ENCODE measurements at places on chromosomes 11 and 22.

DNA sequence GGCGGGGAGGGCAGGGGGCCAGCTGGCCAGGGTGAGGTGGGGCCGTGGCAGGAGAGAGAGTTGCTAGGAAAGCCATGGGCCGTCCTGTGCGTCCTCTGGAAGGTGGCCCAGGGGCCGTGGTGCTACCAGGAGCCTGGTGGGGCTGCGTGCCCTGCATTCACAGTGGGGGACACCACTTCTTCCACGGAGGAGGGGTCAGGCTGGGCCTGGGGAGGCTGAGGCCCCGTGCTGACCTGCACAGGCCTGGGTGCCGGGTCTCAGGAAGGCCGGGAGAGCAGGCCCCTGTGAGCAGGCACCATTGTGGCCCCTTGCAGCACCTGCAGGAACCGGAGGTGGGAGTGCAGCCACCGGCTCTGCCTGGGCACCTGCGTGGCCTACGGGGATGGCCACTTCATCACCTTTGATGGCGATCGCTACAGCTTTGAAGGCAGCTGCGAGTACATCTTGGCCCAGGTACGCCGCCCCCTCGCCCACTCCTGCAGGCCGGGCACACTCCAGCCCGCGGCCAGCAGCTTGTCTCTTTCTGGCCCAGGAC lies 12.0 kb downstream of the MUC5B start:
- DNase-seq, result peak; percentile 66

GRCh38 chr11:47355283-47356128 lies 3.0 kb upstream of the MYBPC3 start:
- peak; percentile 92 for DNase-seq

- DNase-seq, result no peak
Observed at GRCh38 chr11:73189723-73190556, 28.1 kb upstream of the P2RY2 start.

DNA sequence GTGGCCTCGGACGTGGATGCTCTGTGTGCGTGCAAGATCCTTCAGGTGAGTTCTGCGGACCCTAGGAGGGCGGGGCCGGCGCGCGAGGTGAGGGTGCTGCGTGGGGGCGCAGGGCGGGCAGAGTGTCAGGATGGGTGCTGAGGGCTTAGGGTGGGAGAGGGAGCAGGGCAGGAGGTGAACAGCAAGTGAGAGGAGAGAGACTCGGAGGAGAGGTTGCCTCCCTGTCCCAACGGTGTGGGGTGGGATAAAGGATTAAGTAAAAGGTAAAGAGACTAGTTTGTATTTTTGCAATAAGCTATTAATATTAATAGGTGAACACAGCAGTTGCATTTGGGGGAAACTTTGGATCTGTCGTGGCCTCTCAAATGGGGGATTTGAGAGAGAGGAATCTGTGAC lies 451 bp downstream of the CDC45 start:
- DNase-seq, result no peak

- no peak for DNase-seq
Observed at GRCh38 chr11:65262381-65262680, 569 bp downstream of the POLA2 start.

- no peak for DNase-seq
Observed at GRCh38 chr11:133936136-133936535, 20.6 kb downstream of the IGSF9B start.

DNA sequence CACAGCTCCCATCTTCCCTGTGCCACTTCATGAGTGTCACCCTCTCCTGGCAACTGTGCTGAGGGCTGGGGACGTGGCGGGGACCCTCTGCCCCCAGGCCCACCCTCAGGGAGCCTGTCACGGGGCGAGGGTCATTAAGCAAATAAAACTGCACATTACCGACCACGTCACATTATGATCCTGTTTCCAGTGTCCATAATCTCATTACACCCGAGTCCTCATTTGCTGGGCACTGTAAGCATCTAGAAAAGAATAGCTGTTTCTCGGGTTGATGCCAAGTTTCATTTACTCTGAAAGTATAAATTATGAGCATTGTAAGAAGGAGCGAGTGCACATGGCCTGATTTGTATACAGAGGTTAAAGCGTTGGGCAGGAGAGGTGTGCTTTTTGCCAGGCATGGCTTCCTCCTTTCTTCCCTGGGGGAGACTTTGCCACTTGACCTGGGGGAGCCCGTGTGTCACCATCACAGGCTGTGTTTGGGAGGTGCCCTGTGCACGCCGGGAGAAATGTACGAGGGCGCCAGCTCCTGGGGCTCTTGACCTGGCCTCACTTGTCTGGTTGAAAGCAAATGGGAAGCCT lies 50.5 kb downstream of the LRP5 start:
- DNase-seq, result no peak

DNA sequence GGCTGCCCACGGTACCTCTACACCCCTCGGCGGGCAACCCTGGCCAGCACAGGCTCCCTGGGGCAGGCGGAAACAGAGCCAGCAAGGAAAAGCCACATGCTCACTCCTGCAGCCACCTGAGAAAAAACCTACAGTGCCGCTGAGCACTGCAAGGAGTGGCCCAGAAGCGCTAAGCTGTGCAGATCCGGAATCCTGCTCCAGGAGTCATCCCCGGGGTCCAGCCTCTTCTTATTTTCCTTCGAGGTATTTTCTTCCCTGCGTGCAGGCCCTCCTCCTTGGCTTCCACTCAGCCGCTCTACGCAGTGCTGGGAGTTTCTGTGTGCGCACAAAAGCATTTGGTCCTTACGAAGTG lies 81.0 kb downstream of the TRMU start:
- DNase-seq, result no peak

DNA sequence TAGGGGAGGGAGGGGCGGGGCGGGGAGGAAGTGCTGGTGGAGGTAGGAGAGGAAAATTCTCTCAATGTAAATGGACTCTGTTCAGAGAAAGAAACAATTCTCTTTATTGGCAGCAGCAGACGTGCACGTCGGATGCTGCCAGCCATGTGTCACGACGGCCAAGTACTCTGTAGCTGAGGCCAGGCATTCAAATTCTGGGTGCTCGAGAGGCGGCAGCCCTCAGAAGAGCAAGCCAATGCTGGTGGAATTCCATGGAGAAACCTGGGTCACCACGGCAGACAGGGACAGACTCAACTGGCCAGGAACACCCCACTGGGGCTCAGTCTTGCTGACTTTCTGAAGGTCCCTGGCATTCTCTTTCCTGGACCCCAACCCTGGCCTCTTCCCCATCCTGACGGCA lies 90.8 kb downstream of the ABTB2 start:
- no peak for DNase-seq

- no peak for DNase-seq
Observed at GRCh38 chr22:45817745-45818423, 146.2 kb downstream of the ATXN10 start.

- no peak for DNase-seq
Observed at GRCh38 chr11:76007166-76007565, 192.2 kb downstream of the UVRAG start.

- DNase-seq, result no peak
Observed at GRCh38 chr11:1667121-1667850, 29.7 kb upstream of the KRTAP5-6 start.

Measured in left lung (tissue), 14 donors.